ENCODE measurements at places on chromosomes 13 and 19.

DNA sequence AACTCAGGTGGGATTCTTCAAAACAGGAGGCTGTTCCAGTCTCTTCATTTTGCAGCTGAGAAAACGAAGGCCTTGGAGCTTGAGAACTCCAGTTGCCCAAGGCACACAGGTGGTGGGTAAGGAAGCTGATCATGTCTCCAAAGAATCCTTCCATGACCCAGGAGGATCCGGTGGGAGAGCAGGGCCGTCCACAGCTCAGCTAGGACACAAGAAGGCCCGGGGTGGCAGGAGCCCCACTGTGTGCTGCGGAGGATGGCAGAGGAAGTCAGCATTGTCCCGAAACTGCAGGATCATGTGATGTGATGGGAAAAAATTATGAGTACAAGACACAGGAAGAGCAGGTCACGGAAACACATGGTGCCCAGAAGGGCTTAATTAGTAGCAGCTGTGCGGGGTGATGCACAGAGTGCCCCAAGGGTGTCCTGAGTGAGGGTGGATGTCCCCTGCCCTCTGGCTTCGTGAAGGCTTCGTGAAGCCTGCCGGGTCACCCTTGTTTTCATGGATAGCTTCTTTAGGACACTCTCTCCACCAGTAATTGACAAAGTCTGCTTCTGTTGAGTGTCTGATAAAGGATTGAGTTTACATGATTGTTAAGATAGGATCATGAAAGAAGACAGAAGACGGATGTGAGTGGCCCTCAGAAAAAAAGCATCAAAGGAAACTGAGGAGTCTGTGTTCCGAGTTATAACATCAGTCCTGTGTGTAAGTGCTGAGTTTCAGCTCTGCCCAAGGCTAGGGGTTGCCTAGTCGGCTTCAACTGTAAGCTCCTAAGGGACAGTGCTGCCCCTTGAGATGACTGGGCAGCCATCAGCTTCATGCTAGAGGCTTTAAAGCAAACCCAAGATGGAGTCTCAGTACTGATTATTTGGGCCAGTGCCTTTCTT is 33.8 kb upstream of the SACS start:
- no peak for DNase-seq

GRCh38 chr19:4371247-4372164 is 28.1 kb downstream of the MPND start:
- DNase-seq, result no peak

DNA sequence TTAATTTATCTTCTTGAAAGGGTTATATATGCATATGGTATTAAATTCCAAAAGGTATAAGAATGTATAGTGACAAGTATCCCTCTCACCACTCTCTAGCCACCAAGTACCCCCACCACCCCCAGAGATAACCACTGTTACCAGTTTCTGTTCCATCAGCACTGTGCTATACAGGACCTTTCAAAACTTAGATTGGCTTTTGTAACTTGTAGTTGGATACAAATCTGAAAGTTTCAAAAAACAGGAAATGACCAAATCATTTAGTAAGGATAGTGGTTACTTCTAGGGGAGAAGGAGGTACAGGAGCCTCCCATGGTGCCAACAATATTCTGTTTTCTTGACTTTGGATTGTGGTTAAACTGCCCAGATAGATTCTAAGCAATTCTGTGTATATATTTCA is 56.7 kb downstream of the AKAP11 start:
- no peak for DNase-seq

DNA sequence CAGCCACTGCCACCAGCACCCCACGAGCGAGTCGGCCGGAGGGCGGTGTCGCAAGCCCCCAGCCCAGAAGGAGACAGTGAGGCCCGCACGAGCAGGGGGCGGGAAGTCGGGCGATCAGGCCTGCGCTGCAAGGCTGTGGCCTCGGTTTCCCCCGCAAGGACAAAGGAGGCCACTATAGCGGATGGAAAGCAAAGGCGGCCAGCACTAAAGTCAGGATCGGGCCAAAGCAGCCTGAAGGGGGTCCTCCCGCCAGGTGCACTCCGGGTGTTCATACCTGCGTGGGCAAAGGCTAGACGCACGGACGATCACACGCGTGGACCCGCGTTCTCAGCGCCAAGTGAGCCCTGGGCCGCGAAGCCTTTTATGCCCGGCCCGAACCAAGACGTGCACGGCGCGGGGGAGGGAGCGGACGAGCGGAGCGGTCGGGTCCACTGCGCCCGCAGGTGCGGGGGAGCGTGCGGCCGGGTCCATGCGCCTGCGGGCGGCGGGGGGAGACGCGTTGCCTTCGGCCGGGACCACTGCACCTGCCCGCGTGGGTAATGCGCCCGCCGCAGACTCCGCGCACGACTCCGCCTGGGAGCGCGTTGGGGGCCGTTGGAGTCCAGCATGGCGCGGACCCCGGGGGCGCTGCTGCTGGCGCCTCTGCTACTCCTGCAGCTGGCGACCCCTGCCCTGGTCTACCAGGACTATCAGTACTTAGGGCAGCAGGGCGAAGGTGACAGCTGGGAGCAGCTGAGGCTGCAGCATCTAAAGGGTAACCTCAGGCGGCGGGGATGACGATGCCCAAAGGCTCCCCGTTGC is at the start of the genes PRDX2 and THSD8:
TSS of gene PRDX2 (minus strand) at position 335 of the 801 bp plus-strand sequence. CDS start 539 bp downstream, outside the sequence.
TSS of gene THSD8 (plus strand) at position 604 of the 801 bp plus-strand sequence. CDS start at position 607, 3 bp downstream.
- DNase-seq, result peak; percentile 30

GRCh38 chr19:31152906-31153305 is 196.3 kb downstream of the TSHZ3 start:
- no peak for DNase-seq

GRCh38 chr19:54435551-54436016 is 13.4 kb upstream of the LENG8 start:
- DNase-seq, result no peak

DNA sequence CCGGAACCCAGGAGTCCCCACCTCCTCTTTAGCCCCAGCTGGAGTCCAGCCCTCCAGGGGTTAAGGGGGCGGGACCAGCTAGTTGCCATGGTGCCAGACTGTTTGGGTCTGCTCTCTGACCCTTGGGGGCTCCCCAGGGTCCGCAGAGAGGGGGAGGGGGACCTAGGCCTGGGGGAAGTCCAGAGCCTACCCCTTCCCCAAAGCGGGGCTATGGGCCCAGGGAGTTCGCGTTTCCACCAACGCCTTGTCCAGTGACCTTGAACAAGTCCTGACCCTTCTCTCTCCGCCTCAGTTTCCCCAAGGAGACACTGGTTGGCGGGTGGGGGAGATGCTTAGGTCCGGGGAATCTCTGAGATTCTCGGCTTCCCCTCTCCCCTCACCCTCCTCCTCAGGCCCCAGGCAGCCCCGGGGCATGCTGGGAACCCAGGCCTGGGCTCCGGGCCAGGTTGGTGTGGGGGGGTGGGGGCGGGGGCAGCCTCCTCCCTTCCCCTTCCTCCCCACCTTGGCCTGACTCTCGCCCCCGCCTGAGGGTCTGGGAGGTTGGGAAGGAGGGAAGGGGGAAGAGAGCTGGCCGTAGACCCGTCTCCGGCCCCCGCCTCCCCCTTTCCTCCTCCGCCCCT is 2.6 kb upstream of the SPACA6 start:
- DNase-seq, result peak; percentile 51

GRCh38 chr13:74169676-74170075 is 35.5 kb upstream of the KLF12 start:
- no peak for DNase-seq

- DNase-seq, result no peak
Measured at GRCh38 chr13:109468123-109468522, 318.3 kb downstream of the IRS2 start.

Data from Kasumi-1 (cell line).